Activated CD4-positive, alpha-beta T cell treated with anti-CD3 and anti-CD28 coated beads, Interleukin-2, amount 50 U/mL, for 1 hour (primary cell): ENCODE measurements at places on chromosomes 3 and 15.

GRCh38 chr15:80183886-80184285, 31.1 kb downstream of the FAH start:
- no peak for DNase-seq

- DNase-seq, result no peak
Observed at GRCh38 chr15:55528812-55529211, 20.8 kb upstream of the DNAAF4 start.

DNA sequence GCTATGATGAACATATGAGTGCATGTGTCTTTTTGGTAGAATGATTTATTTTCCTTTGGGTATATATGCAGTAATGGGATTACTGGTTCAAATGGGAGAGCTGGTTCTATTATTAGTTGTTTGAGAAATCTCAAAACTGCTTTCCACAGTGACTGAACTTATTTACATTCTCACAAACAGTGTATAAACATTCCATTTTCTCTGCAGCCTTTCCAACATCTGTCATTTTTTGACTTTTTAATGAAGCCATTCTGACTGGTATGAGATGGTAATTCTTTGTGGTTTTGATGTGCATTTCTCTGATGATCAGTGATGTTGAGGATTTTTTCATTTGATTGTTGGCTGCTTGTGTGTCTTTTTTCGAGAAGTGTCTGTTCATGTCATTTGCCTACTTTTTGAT, 1124.2 kb downstream of the NAALADL2 start:
- no peak for DNase-seq

GRCh38 chr15:64566629-64567427, 106.5 kb downstream of the ZNF609 start:
- DNase-seq, result no peak

- DNase-seq, result no peak
Observed at GRCh38 chr15:70418943-70419342, 321.2 kb upstream of the TLE3 start.

- DNase-seq, result no peak
Observed at GRCh38 chr15:88606070-88606794, 14.9 kb upstream of the AEN start.
